ENCODE measurements at places on chromosomes 13 and 19. TPM values are rescaled to one million over a fixed set of nuclear protein-coding genes. Genes with fewer than 3 reads are reported as not detected.

Gene PLEKHG2
- 18.1 TPM for total RNA-seq

Gene CLDN10
- not detected for total RNA-seq

Gene IRGC
- total RNA-seq: not detected

Gene SBSN
- 0.66 TPM for total RNA-seq

Gene TMEM272
- not detected for total RNA-seq

Gene ACP5
- total RNA-seq: 0.44 TPM

Gene TEAD2
- total RNA-seq: 13.7 TPM

Gene FLT3
- not detected for total RNA-seq

Gene MAST1
- total RNA-seq: 0.13 TPM

Gene ZSCAN5C
- not detected for total RNA-seq

Data from aortic smooth muscle cell (primary cell).